ENCODE measurements at places on chromosomes 12 and 14. TPM values are rescaled to one million over a fixed set of nuclear protein-coding genes. Genes with fewer than 3 reads are reported as not detected.

DNA sequence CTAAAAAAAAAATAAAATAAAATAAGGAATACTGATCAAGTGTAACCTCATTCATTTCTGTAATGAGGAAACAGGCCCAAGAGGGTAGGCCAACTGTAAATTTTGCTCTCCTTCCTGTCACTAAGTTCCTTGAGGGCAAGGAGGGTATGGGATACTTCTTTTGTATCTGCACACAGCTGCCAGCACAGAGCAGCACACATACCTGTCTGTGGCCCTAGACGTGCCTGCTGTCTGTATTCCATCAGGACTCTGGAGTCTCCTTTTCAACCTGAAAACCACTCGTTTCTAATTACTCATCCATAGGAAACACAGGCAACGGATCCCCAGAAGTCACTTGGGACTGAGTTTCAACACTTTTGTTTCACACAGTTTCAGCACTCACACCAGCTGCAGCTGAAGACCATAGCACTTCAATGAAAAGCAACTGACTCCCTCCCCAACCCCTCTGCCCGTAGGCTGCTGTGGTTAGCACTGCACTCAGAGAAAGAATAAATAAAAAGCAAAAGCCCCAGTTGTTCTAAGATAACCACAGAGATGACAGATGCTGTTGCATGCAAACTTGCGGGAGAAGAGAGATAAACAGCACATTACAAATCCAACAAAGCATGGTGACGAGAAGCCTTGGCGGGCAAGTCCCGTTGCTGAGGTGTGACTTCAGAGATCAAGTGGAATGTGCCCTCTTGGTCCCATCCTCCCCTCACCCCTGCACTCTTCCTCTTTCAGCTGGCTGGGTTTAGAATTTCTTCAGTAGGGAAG, 24.9 kb downstream of the CRACR2A start:
- no peak for DNase-seq

DNA sequence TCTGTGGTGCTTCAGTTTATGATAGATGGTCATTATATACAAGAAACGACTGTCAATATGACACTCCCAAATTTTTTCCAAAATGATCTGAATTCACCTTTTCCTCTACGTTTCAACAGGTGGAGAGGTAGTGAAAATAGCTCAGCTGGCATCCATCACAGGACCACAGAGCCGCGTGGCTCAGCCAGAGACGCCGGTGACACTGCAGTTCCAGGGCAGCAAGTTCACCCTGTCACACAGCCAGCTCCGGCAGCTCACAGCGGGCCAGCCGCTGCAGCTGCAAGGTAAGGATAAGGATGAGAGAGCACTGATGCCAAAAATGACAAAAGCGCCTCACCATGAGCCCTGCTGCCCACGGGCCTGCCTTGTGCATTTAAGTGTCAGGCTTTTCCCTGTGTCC, 73.9 kb downstream of the EP400 start:
- DNase-seq, result no peak

GRCh38 chr12:82862069-82862841, 175.5 kb downstream of the TMTC2 start:
- DNase-seq, result no peak

DNA sequence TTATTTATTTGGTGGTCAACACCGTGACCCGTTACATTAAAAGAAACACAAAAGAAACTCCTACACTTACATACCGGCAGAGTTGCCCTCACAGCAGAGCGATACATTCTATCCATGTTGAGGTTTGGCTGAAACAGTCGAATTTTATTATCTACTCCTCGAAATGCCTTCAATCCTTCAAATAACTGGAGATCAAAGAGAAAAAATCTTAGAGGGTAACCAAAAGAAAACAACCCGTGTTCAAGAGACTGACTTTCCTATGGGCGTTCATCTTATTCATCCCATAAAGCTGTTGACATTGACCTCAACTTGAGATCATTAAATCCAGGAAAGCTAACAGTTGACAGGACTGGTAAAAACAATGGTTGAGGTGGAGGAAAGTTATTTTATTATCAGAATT, 67.7 kb downstream of the BCAT1 start:
- no peak for DNase-seq

DNA sequence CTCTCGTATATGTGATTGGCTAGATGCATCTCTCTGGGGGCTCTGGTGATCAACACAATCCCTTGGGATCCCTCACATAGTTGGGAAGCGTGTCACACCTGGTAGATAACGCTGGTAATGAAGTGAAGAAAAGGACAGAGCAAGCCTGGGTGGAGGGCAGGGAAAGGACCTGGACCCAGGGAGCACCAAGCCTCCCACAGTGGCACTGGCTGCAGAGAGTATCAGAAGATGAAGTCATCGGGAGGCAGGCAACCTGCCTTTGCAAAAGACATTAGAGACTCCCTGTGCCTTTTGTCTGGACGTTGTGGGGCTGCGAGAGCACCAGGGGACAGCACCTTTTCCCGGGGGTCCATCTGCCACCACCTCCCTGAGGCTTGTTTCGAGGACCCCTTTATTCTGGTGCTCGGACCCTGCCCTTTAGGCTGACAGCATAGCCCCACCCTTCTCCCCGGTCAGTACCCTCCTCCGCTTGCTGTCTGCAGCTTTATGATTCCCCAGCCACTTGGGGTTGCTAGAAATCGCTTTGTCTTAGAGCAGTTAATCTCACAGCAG, 116.4 kb downstream of the EML1 start:
- DNase-seq, result no peak

DNA sequence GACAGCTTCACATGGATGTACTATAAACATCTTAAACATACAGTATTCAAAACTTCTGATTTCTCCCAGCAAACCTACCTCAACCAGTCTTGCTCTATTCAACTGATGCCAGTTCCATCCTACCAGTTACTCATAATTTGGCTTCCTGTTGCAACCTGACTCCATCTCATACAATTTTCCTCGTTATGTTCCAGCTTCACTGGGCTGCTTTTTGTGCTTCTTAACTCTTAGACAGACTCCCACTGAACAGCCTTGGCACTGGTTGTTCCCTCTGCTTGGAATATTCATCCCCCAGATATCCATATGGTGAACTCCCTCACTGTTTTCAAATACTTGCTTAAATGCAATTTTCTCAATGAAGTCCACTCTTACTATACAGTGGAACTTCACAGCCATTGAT, 249.2 kb downstream of the AEBP2 start:
- DNase-seq, result no peak

DNA sequence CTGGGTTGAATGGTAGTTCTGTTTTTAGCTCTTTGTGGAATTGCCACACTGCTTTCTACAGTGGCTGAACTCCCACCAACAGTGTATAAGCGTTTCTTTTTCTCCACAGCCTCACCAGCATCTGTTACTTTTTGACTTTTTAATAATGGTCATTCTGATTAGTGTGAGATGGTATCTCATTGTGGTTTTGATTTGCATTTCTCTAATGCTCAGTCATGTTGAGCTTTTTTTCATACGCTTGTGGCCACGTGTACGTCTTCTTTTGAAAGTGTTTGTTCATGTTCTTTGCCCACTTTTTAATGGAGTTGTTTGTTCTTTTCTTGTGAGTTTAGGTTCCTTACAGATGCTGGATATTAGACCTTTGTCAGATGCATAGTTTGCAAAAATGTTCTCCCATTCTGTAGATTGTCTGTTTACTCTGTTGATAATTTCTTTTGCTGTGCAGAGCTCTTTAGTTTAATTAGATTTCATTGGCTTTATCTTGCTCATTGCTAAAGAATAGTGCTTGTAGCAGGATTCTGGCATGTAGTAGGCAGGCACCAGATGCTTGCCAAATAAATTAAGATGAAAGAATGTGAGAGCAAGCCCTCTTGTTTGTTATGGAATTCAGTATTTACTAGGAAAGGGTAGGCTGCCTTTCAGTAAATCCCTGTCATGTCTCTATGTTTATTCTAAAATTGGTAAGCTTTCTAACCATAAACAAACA, 86.8 kb downstream of the PDE3A start:
- no peak for DNase-seq

DNA sequence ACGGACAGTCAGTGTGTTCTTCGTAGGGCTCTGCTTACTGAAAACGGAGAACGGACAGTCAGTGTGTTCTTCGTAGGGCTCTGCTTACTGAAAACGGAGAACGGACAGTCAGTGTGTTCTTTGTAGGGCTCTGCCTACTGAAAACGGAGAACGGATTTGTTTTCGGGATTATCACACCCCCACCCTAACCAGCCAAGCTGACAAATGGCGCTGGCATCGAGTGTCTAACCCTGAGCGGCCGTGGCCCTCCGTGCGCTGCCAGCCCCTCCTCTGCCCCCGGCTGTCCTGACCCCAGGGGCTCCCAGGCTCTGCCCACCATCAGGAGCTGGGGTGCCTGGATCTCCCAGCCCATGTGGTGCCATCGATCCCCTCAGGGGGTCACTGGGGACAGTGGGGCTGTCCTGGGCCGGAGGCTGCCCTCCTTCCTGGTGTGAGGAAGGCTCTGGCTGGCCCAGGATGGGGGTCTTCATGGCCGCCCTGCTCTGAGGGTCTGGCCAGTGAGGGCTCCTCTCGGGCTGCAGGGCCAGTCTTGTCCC, 57.3 kb downstream of the FBRSL1 start:
- DNase-seq, result no peak

DNA sequence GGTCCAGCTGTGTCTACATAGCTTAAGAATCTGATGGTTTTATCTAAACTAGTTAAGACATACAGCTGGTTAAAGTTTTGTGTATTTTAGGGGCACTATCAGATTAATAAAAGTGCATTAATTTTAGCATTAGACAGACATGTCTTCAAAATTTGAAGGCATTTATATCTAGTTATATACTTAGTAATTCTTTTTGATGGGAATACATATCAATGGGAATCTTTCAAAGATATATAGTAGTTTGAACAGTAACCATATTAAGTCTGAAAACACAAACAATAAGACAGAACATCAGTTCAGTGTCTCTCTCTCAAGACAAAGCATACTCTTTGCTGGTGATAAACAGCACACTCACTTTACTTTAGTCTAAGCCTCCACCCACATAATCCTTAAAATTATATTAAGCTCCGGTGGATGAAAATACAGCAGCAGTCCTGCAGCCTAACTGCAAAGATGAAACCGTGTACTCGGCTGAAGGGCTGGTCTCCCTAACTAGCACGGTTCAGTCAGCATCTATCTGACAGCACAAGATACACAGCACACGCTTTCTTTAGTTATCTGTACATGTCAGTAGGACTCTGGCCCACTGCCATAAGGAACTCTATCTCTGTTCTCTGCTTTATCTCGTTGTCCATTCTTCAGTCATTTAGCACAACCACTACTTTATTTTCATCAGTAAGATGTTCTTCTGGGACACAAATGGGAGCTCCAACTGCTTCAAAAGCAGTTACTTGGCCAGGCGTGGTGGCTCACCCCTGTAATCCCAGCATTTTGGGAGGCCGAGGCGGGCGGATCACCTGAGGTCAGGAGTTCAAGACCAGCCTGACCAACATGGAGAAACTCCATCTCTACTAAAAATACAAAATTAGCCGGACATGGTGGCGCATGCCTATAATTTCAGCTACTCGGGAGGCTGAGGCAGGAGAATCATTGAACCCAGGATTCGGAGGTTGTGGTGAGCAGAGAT, 80.5 kb downstream of the MED13L start:
- no peak for DNase-seq

DNA sequence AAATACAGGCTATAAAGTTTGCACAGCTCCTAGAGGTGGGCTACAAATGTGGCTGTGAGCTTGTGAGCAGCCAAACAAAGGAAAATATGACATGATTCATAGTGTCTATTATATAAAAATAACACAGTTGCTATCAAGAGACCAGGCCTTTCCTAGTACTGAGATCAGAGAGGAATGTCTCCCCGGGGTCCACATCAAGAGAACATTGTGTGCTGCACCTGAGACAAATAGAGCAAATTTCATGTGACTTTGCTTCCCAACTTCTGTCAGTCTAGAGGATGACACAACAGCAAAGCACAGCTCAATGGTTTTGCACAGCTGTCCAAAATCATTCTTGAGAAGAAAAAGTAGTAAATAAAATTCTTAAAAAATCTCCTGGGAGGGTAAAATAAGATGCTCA, 297.5 kb upstream of the PRKD1 start:
- no peak for DNase-seq

GPR162 gene
- 6.8 TPM for polyA plus RNA-seq

BDKRB1 gene
- polyA plus RNA-seq, result 0.18 TPM

PMCH gene
- not detected for polyA plus RNA-seq

KRT79 gene
- polyA plus RNA-seq, result 0.09 TPM

SOAT2 gene
- polyA plus RNA-seq, result 0.07 TPM

CACNA2D4 gene
- 1.2 TPM for polyA plus RNA-seq

NEUROD4 gene
- polyA plus RNA-seq, result not detected

Data from right cardiac atrium (tissue), 5 donors.